Caki2 (cell line): ENCODE measurements at places on chromosomes 4 and X.

DNA sequence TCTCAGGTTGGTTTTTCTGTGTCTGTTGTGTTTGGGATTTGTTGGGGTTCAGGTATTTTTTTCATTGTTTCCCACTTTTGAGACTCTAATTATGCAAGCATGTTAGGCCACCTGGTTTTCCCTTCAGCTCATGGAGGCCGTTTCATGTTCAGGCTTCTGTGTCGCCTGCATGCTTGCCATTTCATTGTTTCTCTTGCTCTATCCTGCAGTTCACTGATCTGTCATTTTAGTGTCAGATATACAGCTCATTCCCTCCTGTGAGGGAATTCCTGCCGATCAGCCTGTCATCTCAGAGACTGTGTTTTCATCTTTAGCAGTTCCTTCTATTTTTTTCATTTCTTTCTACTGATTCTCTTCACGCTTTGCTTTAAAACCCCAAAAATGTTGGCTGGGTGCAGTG is 49.4 kb upstream of the HGFAC start:
- no peak for DNase-seq

DNA sequence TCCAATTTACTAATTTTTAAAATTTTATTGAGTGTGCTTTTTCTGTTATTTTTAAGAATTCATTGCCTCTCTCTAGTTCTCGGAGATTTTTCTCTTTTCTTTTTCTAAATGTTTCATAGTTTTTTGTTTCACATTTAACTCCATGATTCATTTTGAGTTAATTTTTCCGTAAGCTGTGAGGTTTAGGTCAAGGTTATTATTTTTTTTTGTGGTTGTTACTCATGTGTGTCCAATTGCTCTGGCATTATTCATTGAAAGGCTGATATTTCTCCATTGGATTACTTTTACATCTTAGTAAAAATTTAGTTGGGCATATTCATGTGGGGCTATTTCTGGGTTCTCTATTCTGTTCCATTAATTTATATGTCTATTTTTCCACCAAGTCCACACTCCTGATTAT is 220.8 kb downstream of the MID1IP1 start:
- no peak for DNase-seq

DNA sequence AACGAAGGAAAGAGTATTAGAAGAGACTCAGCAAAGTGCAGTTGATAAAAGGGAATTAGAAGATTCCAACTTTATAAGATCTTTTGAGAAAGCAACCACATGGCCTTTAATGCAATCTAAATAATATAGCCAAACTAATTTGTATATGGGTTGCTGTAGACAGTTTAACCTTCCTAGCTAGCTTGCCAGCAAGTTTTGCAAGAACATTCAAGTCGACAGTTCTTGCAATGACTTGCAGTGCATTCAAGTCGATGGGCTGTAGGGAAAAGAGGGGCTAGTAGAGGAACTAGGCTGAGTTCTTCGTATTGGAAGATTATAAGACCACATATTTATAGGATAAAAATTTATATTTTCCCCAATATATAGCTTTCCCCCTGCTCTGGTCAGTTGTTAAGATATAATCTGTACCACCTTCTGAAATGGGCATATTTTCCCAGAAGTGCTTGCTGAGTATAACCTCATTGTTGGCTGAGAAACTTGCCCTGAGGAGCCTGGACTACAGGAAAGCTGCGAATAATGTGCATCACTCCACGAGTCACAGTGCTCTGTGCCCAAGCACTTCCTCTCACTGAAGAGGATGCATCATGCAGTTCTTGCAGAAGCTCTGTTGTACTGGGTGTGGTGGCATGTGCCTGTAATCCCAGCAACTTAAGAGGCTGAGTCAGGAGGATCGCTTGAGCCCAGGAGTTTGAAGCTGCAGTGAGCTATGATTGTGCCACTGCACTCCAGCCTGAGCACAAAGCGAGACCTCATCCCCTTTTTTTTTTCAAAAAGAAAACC is 56.7 kb downstream of the DOCK11 start:
- peak; percentile 5 for DNase-seq

DNA sequence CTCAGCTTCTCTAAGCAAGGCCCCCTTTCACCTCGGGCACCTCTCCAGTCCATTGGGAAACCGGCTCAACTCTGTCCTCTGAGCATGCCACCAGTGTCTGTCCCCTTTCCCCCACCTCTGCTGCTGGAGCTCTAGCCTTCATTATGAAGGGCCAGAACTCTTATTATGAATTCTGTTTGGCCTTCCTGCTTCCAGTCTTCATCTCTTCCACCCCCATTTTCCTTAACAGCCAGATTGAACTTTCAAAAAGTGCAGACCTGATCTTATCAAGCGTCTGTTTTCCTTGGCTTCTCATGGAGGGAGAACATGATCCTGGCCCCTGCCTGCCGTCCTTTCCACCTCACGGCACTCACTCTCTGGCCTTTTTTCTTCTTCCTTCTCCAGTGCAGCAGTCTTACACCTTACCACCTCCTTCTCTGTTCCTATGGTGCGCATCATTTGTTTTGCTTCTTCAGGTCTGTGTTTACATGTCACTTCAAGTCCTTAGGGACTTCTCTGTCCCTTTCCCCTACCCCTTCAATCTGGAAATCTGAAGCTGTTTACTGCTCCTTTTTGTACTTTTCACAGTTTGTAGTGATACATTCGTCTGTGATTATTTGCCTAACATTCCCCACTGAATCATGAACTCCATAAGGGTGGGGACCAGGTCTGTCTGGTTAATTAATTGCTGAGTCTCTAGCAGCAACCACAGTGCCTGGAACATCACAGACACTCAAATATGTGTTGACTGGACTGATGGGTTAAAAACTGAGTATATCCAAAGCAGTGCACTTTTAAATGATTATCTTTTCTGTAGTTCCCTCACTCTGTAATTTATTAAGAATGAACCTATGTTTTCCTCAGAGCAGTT is 55.8 kb downstream of the FNIP2 start:
- peak; percentile 89 for DNase-seq

DNA sequence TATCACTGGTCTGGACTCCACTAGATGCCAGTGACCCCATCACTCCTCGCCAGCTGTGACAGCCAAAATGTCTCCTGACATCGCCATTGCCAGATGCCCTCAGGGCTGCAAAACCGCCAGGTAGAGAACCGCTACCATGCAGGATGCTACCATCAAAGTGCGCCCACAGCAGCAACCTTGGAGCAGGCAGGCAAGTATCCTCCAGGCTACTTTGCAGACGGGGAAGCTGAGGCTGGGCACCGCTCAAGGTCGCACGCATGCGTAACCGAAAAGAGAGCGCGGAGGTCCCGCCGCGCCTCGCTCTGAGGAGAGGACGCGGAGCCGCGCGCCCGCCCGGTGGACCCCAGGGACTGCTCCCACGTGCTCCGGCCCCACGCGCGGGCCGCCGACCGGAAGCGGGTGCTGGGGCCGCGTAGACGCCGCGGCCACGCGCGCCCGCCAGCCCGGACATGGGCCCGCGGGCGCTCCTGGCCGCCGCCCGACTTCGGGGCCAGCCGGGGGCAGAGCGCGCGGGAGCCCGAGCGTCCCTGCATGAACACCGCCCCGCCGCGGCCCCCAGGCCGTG is at the start of gene STS:
Gene STS (plus strand): TSS at position 300 of the 565 bp plus-strand sequence. CDS start 105,488 bp downstream, outside the sequence.
- peak; percentile 39 for DNase-seq

DNA sequence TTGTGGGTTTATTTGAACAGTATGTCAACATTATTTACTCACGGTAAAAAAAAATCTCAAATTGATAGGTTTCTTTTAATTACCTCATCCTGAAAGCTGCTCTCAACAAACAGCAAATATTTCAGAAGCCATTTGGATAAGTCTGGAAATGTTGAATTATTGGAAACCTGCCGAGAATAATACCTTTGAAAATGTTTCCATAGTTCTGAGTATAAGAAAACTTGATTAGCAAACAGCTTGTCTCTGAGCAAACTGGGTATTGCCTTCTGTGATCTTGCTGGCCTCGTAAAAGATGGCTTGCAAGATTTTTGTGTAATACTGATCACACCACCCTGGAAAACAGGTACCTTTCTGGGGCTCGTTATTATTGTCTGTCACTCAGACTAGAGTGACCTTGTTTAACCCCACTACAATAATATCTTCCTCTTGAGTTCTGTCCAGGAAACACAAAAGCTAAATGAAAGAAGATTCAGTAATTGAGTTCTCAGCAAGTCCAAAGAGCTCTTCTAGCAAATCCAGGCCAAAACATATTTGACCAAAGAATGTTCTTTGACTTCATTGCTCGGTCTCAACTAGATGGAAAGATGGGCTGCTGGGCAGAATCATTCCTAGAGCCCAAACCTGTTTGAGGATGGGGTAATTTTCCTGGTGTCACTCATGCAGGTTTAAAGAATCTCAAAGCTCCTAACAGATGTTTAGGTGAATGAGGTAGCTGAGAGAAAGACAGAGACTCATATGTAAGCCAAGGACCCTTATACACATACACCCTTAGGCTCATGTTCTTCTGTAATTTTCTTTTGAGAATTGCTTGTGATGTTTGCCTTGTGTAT is 255.6 kb upstream of the JADE1 start:
- DNase-seq, result peak; percentile 27

- DNase-seq, result no peak
These were observed 33.5 kb upstream of the CYP2U1 start for GRCh38 chr4:107897823-107898222.

GRCh38 chrX:48045410-48046311 is 25.8 kb downstream of the ZNF630 start:
- no peak for DNase-seq

DNA sequence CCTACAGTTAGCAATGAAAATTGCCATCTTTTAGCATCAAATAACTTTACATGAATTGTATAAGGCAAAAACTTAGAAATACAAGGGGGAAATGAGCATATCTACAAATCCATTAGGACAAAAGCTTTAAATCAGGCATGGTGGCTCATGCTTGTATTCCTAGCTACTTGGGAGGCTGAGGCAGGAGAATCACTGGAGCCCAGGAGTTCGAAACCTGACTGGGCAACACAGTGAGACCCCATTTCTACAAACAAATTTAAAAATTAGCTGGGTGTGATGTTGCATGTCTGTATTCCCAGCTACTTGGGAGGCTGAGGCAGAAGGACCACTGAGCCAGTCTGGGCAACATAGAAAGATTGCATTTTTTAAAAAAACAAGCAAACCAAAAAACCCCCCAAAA is 61.3 kb downstream of the EIF4E start:
- DNase-seq, result no peak

DNA sequence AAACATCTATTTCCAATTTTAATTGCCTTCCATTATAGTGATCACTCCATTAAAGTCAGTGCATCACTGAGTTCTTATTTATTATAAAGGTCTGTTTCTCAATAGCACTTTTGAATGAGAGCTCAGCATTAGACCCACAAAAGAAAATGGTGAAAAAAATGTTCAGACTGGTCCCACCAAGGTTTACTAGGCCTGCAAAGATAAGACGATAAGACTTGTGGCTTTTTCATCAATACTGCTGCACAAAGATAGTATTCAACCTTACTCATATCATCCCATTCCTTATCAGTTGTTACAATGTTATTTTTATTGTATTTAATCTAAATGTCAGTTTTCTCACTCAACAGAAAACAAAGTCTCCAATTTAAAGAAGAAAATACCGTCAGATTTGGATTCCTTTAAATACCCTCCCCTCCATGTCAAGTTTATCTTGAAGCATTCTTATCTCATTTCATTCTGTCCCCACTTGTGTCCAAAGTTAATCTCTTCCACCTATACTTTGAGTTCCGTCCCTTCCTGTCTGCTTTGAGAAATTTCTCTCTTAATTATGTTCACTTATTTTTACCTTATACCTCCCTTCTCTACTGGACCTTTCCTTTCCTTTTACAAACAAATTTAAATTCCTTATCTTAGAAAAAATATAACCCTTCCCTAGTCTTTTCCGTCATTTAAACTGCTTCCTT is 140.0 kb downstream of the GASK1B start:
- no peak for DNase-seq

DNA sequence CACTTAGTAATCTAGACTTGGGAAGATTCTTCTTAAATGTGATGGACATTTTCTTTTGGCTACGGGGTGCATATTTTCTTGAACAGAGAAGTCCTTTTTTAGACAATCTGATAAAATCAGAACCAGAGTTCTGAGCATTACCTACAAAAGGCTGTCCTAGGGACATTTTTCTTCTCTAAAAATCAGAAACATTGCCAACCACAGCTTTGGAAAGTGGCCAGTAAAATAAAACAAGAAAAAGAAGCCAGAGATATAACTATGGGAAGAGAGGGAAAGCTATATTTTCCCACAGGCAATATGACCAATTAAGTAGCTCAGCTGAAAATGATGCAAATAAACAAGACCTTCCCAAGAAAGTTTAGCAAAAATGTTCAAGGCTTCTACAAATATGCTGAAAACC is 55.9 kb downstream of the MXRA5 start:
- no peak for DNase-seq

DNA sequence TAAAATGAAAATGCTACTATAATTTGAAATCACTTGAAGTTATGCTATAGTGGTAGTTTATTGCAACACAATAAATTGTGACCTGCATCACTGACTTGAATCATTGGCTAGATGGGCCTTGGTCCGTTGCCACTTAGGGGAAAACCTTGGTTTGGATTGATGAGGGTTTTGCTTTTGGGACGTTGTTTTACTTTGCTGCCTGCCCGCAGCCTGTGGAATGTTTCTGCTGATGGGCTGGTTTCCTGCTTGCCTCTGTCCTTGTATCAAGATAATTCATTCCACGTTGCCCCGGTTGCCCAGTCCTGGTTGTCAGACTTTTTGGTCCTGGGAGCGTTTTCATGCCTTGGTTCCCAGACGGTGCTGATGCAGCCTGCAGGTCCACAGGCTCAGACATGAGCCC is 18.3 kb downstream of the HADH start:
- DNase-seq, result no peak

- DNase-seq, result no peak
These were observed 11.4 kb downstream of the FHIP1A start for GRCh38 chr4:151420250-151420807.

DNA sequence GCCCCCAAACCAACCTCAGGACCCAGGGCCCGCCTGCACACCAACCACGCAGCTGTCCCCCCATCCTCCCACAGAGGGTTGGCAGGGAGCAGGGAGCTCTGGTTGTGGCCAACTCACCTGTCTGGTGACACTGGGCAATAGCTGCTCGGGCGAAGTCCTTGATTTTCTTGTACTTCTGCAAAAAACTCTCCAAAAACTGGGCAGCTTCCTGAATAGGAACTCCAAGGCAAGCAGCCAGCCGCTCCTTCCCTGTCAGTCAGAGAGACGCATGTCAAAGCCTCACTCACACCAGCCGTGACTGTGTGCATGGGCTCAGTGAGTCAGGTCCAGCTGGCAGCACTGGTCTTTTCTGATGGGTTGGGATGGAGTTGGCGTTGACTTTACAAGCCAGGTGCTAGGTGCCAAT is 26.4 kb downstream of the NAT8L start:
- DNase-seq, result no peak

GRCh38 chr4:173485164-173485563 is 44.9 kb downstream of the HAND2 start:
- no peak for DNase-seq

GRCh38 chr4:17347445-17347844 is 164.4 kb downstream of the QDPR start:
- peak; percentile 4 for DNase-seq

- DNase-seq, result no peak
These were observed 177.8 kb upstream of the C1QTNF7 start for GRCh38 chr4:15250021-15250441.

- no peak for DNase-seq
These were observed 59.0 kb upstream of the SOX3 start for GRCh38 chrX:140563893-140564292.

GRCh38 chrX:108582151-108582550 is 142.5 kb downstream of the COL4A5 start:
- DNase-seq, result no peak

GRCh38 chr4:173821036-173821435 is 291.0 kb upstream of the HAND2 start:
- DNase-seq, result no peak
